ENCODE measurements at places on chromosomes 11 and 22.

GRCh38 chr11:67033661-67034166 is 10.8 kb downstream of the SYT12 start:
- peak; percentile 98 for DNase-seq

GRCh38 chr11:35088676-35089075 is 50.3 kb upstream of the CD44 start:
- DNase-seq: peak; percentile 45

DNA sequence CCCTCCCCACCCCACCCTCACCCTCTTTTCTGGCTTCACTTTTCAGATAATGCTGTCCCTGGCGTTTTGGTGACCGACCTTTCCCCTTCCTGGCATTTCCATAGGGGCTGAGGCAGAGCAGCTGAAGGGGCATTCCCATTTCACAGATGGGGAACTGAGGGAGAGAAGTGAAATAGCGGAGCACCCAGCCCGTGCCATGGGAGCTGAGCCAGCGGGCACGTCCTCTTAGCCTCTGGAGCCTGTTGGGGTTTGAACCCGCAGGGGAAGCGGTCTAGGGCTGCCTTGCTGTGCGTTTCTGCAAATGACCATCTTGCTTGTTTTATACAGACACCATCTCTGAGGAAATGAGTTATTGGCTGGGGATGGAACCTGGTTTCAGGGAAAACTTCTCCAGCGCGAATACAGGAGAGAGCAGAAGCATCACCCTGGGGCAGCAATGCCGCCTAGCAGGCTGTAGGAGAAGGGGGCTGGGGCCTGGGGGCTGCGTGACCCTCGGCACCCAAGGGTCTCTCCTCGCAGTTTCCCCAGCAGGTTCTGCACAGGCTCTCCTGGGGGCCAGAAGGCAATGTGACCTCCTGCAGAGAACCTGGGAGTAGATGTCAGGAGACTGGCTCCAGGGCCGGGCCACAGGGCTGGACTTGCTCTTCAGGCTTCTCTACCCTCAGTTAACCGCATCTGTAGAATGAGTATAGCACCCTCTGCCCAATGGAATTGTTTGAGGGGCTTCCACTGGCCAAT is 1.5 kb downstream of the PTPRJ start:
- no peak for DNase-seq

- no peak for DNase-seq
Measured at GRCh38 chr22:33599596-33599995, 320.7 kb downstream of the LARGE1 start.

- no peak for DNase-seq
Measured at GRCh38 chr11:113554526-113554925, 79.3 kb upstream of the DRD2 start.

DNA sequence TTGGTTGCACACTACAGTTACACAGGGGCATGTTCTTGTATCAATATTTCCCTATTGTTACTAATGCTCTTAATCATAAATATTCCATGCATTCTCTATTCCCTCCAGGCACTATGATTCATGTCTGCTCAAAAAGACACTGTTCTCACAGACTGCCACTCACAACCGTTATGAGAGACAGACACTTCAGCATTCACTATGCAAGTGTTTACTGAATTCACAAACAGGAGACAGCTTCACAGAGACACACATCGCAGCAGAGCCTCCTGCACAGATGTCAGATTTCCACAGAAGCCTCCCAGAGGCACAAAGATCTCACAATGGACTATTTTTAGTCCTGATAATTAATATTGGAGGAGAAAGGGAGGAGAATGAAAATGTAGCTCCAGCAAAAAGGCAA is 930.4 kb downstream of the OPCML start:
- no peak for DNase-seq

DNA sequence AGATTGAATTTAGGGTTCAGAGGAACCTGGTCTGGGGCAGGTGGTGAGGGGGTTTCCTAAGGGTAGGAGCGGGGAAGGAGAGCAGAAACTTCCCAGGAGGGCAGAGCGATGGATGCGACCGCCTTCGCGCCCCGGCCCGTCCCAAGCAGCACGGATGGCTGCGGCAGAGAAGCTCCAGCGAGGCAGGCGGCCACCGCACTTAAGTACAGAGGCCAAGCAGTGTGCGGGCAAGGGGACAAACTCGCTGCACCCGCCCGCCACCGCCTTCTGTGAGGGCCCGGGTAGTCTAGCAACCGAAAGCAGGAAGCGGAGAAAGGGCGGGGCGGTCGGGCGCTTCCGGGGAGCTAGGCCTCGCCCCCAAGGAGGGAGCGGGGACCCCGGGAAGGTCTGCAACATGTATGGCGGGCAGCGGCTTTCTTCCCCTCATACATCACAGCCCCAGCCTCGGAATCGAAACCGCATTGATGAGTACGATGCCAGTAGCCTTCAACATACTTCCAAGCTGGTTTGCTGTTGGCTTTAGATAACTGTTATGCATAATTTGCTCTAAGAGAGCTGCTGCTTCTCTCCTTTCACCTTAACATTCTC is at the start of gene AGBL2:
AGBL2 (minus strand) TSS at position 288 of the 588 bp plus-strand sequence. CDS start 719 bp downstream, outside the sequence.
- peak; percentile 44 for DNase-seq

- no peak for DNase-seq
Measured at GRCh38 chr22:25039754-25040153, 87.2 kb downstream of the KIAA1671 start.

- DNase-seq: peak; percentile 16
Measured at GRCh38 chr11:125591649-125592304, 875 bp upstream of the STT3A start.

GRCh38 chr11:89443361-89444322 is 47.5 kb downstream of the NOX4 start:
- DNase-seq: peak; percentile 49

Measured in astrocyte (in vitro differentiated cells and primary cell).